ENCODE measurements at places on chromosomes 11 and 22.

- no peak for DNase-seq
These were observed 4.3 kb upstream of the SH3BP1 start for GRCh38 chr22:37635157-37635556.

DNA sequence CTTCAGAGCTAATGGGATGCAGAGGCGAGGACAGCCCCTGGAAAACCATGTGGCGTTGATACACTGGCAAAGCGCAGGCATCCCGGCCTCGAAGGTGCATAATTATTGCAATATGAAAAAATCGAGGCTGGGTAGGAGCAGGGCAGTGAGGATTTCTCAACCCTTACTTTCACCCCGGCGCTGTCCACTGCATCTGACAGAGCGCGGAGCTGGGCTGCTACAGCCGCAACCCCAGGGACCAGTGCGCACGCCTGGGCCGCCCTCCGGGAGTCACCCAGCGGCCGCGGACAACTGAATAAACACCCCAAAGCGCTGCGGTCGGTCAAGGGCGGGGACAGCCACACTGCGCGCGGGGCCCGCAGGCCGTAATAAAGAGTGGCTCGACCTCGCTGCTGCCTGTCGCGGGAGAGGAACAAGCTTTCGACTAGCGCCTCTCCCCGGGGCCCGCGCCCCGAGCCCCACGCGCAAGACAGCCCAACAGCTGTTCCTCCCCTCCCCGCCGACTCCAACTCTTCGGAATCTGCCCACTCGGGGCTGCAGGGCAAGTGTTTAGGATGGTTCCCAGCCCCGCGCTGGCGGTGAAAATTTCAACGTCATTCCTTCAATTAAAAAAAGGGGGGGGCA lies 3.6 kb upstream of the WT1 start:
- no peak for DNase-seq

GRCh38 chr11:47944632-47945031 lies 35.7 kb upstream of the PTPRJ start:
- DNase-seq = no peak

DNA sequence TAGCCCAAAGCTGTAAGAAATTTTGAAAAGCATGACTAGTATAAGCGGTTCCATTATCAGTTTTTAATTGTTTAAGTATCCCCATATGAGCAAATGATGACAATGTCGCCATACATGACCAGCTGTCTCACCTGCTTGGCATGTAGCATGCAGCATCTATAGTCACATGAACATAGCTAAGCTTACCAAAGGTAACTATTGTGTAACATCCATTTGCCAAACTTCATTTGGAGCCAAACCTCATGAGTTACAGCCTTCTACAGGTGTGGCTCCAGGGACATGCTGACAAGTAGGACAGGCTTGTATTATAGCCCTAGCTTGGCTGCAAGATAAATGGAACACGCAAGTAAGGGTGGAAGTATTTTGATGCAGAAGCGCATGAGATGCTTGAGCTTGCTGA lies 30.4 kb downstream of the OR10A6 start:
- no peak for DNase-seq

DNA sequence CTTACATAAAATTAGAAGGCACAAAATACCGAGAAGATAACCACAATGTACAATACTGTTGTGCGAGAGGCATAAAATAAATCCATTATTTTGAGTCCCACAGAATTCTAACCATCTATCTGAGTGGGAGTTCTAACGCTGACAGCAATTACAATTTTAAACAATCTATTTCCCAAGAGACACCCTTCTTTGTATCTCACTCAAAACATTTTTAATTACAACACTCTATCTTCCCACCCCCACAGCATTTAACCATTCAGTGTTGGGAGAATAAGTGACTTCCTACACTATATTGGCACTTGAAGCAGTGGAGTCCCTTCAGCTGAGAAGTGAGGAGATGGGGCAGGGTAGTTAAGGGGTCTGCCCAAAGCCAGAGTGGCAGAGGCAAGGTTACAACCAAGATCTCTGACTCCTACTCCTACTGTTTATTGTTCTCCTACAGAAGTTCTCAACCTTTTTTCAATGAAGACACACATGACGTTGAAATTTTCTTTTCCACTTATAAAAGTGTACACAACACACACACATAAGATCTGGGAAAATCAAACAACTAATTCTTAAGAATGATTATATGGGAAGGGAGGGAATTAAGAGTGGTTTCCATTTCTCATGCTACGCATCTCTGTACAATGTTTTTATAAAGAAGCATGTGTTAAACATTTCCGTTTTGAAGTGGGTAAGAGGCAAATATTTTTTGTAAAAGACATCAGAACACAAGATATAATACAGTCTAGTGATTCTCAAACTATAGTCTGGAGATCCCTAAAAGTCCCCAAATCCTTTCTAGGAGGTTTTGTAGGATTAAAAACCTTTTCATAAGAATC lies 10.9 kb downstream of the SLC25A17 start:
- DNase-seq = no peak

- DNase-seq = no peak
These were observed 21.3 kb downstream of the STX3 start for GRCh38 chr11:59776210-59777066.

DNA sequence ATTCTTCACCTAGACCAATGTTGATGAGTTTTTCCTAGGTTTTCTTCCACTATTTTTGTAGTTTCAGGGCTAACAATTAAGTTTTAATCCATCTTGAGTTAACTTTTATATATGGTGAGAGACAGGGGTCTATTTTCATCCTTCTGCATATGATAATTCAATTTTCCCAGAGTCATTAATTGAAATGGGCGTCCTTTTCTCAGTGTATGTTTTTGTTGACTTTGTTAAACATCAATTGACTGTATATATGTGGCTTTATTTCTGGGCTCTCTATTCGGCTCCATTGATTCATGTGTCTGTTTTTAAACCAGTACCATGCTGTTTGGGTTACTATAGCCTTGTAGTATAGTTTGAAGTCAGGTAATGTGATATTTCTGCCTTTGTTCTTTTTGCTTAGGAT lies 282.1 kb downstream of the INSC start:
- no peak for DNase-seq

GRCh38 chr11:111417011-111417765 lies 38.1 kb upstream of the POU2AF1 start:
- no peak for DNase-seq

- no peak for DNase-seq
These were observed 214.1 kb downstream of the OPCML start for GRCh38 chr11:133318221-133318620.

DNA sequence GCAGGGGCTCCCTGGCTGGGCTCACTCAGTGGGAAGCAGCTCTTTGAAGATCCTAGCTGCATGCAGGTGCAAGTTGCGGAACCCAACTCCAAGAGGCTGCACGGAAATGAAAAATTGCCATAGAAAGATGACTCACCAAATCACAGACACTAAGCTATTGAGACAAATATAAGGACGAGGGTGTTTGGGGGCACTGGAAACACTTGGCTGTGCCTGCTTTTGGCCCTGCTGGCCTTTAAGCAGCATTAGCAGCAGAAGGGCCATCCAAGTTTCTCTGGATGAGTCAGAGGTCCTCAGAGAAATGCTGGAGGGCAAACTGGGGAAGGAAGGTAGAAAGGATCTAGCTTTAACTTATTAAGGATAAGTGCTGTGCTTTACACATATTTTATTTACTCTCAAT lies 282.3 kb downstream of the KIRREL3 start:
- DNase-seq = no peak

GRCh38 chr11:63917692-63918506 lies 935 bp upstream of the RCOR2 start:
- DNase-seq = no peak

GRCh38 chr11:86620891-86621521 lies 51.4 kb downstream of the ME3 start:
- DNase-seq = no peak

- DNase-seq = no peak
These were observed 119.3 kb downstream of the TEAD1 start for GRCh38 chr11:12793506-12793905.

GRCh38 chr11:59765068-59765735 lies 10.0 kb downstream of the STX3 start:
- no peak for DNase-seq

GRCh38 chr11:62702246-62702645 lies 5.0 kb downstream of the BSCL2 start:
- no peak for DNase-seq

DNA sequence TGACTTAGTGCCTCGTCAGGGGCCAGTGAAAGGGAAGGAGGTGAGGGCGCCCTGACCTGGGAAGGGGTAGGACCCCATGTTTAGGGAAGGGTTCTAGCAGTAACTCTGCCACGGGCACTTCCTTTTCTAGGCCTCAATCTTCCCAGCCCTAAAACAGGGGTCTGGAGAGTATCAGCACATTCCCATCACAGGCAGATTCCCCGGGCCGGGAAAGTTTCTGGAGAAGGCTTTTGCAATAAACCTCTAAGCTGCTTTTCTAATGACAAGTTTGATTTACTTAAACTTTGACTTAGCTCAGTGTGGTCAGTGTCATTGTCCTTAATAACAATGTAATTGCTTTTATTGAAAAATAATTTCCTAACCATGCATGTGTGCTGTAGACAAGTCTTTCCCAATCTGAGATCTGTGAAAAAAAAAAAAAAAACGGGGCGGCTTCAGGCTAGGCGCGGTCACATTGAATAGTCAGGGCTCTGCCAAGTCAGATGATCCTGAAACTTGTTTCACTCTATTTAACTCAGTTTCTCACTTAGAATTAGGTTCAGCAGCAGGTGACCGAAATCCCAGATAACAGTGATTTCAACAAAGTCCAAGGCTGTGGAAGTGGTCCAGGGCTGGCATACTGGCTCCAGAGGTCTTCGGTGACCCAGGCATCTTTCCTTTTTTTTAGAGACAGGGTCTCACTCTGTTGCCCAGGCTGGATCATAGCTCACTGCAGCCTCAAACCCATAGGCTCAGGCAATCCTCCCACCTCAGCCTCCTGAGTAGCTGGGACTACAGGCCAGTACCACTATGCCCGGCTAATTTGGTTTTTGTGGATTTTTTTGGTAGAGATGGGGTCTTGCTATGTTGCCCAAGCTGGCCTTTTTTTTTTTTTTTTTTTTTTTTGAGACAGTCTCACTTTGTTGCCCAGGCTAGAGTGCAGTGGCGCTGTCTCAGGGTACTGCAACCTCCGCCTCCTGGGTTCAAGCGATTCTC lies 19.5 kb upstream of the TAB1 start:
- no peak for DNase-seq

- no peak for DNase-seq
These were observed 466.8 kb downstream of the SOX6 start for GRCh38 chr11:15889363-15890030.

Data from stimulated activated CD8-positive, alpha-beta memory T cell treated with anti-CD3 and anti-CD28 coated beads, Interleukin-2, amount 100 ng/mL, for 48 hours (primary cell).